ENCODE measurements at places on chromosomes 2 and 18.

DNA sequence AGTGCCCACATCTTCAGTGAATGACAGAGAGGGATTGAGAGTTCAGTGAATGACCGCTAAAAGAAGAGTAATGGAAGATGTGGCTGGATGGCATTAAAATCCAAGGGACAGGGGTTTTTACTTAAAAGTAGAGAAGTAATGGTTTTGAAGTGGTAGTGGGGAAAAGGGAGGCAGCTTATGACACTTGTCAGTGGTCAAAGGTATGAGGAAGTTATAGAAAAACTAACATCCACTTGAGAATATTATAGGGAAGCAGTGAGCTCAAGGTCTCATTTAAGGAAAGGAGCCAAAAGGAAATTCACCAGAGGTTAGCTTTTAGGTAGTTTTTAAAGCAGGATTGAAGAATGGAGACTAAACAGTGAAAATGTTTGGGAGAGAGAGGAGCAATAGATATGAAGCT is 24.3 kb downstream of the CDK15 start:
- no peak for DNase-seq

DNA sequence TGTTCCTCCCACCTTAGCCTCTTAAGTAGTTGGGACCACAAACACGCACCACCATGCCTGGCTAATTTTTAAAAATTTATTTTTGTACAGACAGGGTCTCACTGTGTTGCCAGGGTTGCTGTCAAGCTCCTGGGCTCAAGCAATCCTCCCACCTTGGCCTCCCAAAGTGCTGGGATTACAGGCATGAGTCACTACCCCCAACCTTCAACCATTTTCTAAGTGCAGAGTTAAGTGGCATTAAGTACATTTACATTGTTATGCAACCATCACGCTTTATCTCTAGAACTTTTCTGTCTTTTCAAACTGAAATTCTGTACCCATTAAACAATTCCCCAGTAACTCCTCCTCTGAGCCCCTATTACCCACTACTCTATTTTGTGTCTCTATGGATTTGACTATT is 45.9 kb upstream of the AFF3 start:
- DNase-seq = no peak

- no peak for DNase-seq
These were observed 86.7 kb downstream of the LONRF2 start for GRCh38 chr2:100235581-100235980.

DNA sequence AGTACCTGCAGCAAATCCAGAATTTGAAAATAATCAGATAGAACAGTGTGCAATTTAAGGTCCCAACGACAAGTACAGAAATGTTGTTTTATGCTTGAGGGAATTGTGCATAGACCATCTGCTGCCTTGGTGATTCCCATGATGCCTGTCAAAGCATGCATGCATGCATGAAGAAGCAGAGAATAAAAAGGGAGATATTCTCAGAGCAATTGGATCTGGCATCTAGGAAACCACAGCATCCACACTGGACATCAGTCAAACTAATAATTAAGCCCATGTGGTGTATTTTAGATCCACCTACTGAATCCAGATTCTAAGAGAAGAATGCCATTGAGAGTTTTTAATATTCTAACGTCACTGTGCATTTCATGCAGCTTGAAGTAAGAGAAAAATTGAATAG is 361.2 kb downstream of the FSIP2 start:
- DNase-seq = no peak

- DNase-seq = no peak
These were observed 138.3 kb downstream of the DDX1 start for GRCh38 chr2:15729709-15730544.

- DNase-seq = no peak
These were observed 33.4 kb downstream of the WDR43 start for GRCh38 chr2:28927878-28928277.

GRCh38 chr2:145815933-145816332 is 1296.0 kb upstream of the ZEB2 start:
- peak; percentile 60 for DNase-seq

DNA sequence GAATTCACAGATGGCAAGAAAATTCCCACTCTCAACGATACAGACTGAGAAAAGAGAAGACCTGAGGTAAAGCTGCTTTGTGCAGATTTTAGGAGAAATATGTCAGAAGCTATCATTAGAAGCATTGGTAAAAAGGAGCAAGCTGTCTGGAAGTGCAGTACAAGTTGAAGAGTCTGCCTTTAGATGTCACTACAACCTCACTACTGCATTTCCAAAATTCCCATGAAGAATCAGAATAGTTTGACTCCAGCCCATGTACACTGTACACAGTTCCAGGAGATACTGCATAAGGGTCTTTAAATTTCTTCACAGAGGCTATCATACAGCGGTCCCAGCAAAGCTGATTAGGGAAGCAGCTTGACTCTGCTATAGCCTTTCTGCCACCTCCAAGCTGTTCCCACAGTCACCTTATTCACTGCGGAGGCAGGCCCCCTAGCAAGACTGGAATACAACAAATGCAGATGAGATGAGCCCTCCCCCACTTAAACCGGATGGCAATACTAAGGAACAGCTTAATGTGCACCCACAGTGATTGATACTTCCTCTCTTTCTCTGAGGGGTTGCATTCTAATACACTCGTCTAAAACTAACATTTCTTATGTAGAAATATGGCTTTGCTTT is 527.4 kb downstream of the TMEM182 start:
- no peak for DNase-seq

- no peak for DNase-seq
These were observed 614 bp upstream of the FKBP1B start for GRCh38 chr2:24048769-24049484.

- DNase-seq = no peak
These were observed 131.0 kb downstream of the PRKCE start for GRCh38 chr2:45782436-45782835.

- peak; percentile 62 for DNase-seq
These were observed 77.9 kb downstream of the DTNA start for GRCh38 chr18:34787931-34788532.

Measured in suppressor macrophage treated with lipopolysaccharide for 1 hour (primary cell).